ENCODE measurements at places on chromosomes 11 and 22.

DNA sequence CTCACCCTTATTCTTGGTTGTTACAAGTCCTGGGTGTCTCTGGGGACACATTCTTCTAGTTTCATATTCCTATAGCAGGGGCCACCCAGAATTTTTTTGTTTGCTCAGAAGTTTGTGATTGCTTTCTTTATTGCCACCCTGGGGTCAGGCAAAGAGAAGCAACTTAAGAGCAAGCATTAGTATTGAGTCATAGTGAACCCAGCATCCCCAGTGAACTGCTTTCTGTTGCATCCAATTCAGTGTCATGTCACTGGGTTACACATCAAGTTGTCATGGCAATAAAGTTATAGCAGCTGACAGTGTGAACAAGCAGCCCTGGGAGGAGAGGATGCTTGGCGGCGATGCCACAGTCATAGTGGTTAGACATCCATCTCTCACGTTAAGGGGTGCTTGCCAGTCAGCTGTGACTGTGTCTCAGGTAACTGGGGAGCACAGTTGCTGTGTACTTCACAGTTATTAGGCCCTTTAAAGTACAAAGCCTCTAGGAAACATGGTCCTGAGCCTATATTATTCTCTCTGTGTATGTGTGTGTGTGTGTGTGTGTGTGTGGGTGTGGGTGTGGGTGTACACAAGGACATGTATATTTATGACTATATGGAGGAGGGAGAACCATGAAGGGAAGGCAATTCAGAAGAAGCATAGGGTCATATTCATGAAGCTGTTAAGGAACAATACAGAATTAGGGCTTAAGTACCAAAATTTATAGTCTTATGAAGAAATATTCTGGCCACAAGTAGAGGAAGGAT is 52.5 kb downstream of the TRIM44 start:
- no peak overlapping the region for H3K4me3 ChIP-seq
- peak; percentile 2 for DNase-seq
- no peaks in the 10 kb centered on the region for H3K36me3 ChIP-seq
- peaks cover 3% of the 10 kb centered on the region for H3K27me3 ChIP-seq
- H3K27ac ChIP-seq, result no peak overlapping the region

DNA sequence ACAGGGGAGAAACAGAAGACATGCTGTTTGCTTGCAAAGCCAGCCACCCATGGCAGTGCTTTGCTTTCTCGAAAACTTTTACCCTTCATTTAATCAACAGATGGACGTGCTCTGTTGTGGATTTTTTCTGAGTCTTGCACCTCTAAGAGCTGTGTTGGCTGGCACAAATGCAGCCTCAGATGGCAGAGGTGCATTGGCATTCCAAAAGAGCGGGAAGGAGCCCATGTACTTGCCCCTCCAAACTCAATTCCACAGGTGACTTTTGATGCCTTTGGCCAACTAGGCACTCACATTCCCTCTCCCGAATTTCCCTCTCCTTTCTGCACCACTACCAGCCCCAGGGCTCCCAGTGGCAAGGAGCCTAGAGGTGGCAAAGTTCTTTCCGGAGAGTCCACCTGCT is 1.2 kb downstream of the KIRREL3 start:
- DNase-seq, result no peak
- H3K36me3 ChIP-seq, result no peaks in the 10 kb centered on the region
- peaks cover 3% of the 10 kb centered on the region for H3K4me1 ChIP-seq
- no peak overlapping the region for H3K4me3 ChIP-seq
- H3K27ac ChIP-seq, result no peak overlapping the region

DNA sequence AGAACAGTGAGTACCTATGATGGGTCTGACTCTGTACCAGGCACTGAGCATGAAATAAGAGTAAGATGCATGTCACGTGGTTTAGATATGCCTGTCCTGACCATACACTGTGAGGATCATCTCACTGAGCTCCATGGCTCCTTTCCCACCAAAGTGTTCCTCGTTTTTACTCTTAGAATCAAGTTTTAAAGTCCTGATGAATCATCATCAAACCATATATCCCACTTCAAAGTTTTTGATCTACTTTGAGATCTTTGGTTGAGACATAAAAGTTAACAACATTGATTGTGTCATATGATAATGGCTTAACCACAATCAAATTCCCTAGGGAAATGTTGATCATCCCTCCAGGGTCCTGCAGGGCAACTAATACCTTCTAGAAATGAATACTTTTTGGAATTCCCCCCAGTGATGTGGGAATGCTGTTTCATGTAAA is 12.8 kb downstream of the ETS1 start:
- H3K27me3 ChIP-seq, result no peaks in the 10 kb centered on the region
- no peaks in the 10 kb centered on the region for H3K36me3 ChIP-seq
- no peak overlapping the region for H3K4me3 ChIP-seq
- no peak overlapping the region for H3K27ac ChIP-seq
- no peak for DNase-seq
- peaks cover 17% of the 10 kb centered on the region for H3K4me1 ChIP-seq

GRCh38 chr11:96054870-96055705 is 131.2 kb upstream of the MTMR2 start:
- H3K4me3 ChIP-seq, result no peak overlapping the region
- no peaks in the 10 kb centered on the region for H3K27me3 ChIP-seq
- H3K27ac ChIP-seq, result peak overlapping the region; percentile 24
- peaks cover 6% of the 10 kb centered on the region for H3K4me1 ChIP-seq
- DNase-seq, result peak; percentile 71
- H3K36me3 ChIP-seq, result no peaks in the 10 kb centered on the region

DNA sequence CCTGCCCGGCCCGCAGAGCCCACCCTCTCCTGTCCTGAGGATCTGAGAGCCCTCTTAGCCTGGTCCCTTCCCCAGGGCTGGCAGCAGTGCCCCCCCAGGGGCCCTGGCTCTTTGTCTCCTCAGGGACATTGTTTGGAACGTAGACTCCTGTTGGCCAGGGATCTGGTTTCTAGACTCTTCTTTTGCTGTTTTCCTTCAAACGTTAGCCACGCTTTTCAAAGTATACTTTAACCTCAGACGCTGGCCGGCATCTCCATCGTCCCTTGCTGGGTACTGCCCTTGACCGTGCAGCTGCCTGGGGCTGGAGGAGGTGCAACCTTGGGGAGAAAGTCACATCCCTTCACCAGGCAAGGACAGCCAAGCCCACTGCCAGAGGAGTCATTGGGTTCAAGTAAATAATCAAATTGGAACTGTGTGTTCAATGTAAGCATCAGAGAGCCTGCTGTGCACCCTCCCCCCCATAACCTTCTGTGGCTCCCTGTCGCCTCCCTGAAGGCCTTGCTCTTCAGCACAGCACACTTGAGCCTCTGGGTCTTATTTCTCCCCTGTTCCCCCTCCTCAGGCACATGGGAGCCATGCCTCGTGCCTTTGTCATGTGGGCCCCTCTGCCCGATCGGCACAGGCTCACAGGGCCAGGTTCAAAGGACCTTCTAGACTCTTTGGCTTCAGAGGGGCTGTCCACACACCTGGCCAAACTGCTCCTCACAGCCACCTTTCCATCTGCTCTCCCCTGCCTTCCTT is 21.8 kb upstream of the WNT7B start:
- no peak overlapping the region for H3K4me3 ChIP-seq
- H3K4me1 ChIP-seq, result no peaks in the 10 kb centered on the region
- no peak for DNase-seq

- peak overlapping the region; percentile 14 for H3K4me3 ChIP-seq
- DNase-seq, result peak; percentile 91
- H3K27me3 ChIP-seq, result no peaks in the 10 kb centered on the region
- no peak overlapping the region for H3K27ac ChIP-seq
These were observed 89.2 kb downstream of the PLEKHA7 start for GRCh38 chr11:16924826-16925560.

- no peaks in the 10 kb centered on the region for H3K27me3 ChIP-seq
- H3K27ac ChIP-seq, result no peak within 1 kb of the TSS
These were observed at the start of gene GAL3ST1 for GRCh38 chr22:30574095-30574981. TSS of gene GAL3ST1 (minus strand) at chr22:30574665. CDS start at chr22:30557392, 17,273 bp downstream.

- H3K36me3 ChIP-seq, result peaks cover under 1% of the 10 kb centered on the region
- H3K4me1 ChIP-seq, result no peaks in the 10 kb centered on the region
- H3K4me3 ChIP-seq, result no peak overlapping the region
- no peak for DNase-seq
- H3K27me3 ChIP-seq, result no peaks in the 10 kb centered on the region
- no peak overlapping the region for H3K27ac ChIP-seq
These were observed 14.3 kb downstream of the LRRC75B start for GRCh38 chr22:24578355-24579257.

Data from mesendoderm (in vitro differentiated cells).